ENCODE measurements at places on chromosomes 5 and 9.

GRCh38 chr5:42799668-42800114 lies 12.0 kb downstream of the SELENOP start:
- no peak for DNase-seq

- no peak for DNase-seq
These were observed 235.7 kb downstream of the HTR1A start for GRCh38 chr5:63726496-63726895.

DNA sequence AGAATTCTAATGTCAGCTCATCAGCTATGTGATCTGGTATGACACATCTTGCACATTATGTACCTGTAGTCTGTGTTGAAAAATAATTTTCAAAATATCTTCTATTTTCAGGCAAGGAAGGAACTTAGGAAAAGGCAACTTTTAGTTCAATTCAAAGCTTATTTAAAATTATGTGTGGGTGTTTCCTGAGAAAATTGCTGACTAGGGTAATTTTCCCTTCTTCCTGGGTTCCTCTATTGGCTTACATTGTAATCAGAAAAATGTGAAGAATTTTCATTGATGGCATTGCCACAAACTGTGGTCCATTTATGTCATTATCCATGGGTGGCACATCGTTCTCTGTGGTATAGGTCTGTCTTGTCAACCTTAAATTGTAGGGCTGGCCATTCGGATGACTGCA lies 328.7 kb upstream of the SGCD start:
- DNase-seq, result no peak

- no peak for DNase-seq
These were observed 122.5 kb downstream of the LHFPL2 start for GRCh38 chr5:78526049-78526525.

GRCh38 chr9:137444106-137444790 lies 3.1 kb upstream of the ENTPD8 start:
- no peak for DNase-seq

GRCh38 chr9:121992571-121993212 lies 100.4 kb downstream of the TTLL11 start:
- DNase-seq, result no peak

- no peak for DNase-seq
These were observed 154.3 kb downstream of the SPOCK1 start for GRCh38 chr5:137344723-137345322.

DNA sequence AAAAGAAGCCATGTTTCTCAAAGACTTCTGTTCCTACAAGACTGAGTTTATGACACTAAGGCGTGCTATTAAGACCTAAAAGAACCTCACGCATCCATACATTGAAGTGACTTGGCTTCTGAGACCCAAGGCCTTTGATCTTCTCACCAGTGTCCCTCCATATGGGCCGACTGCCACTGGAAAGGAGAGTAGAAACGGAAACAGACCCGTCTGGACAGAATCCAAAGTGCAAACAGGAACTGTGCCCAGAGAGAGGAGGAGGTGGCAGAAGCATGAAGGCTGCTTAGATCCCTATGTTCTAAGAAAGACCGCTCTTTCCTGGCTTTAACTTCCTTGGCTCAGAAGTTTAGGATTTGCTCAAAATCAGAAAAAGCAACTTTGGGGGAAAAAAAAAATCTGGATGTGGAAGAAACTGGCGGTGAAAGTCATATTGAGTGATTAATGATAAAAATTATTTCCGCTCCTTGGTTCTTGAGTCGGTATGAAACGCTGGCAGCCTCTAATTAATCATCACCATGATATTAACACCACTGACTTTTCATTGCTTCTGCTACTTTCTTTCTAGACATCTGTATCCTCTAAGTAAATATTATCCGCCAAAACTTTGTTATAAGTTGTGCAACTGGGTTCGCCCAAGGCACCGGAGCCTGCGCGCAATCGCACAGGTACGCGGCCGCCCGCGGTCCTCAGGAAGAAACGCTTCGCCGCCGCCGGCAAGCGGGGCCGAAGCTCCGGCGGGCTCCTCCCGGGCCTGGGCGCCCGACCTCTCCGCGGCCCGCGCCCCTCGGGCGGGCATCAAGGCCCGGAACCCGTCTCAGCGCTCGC lies 726 bp downstream of the DAP start:
- peak; percentile 79 for DNase-seq

DNA sequence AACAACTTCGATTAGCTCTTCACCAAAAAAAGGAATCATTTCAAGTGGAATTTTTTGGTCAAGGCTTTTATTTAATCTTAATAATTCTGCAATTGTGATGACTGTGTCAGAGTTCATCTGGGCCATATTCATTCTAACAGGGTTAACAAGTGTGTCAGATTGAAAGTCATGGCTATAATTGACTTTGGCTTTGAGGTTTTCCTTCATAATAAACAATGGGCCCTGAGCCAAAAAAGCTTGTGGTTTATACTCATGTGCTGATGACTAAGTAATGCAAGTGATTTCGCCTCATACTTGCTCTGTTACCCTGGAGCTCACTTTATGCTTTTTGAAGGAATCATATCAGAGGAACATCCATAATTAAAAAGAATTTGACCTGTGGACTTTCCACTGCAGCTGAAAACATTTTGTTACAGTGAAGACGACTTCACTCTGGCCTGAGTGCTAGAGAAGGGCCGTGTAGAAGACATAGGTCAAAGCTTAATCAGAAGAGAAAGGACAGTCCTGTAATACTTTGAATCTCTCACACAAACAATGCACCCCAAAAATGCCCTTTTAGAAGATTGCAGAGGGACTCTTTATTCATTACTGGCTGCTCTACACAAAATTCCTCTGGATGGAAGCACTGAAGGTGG lies 101.7 kb downstream of the GDNF start:
- no peak for DNase-seq

DNA sequence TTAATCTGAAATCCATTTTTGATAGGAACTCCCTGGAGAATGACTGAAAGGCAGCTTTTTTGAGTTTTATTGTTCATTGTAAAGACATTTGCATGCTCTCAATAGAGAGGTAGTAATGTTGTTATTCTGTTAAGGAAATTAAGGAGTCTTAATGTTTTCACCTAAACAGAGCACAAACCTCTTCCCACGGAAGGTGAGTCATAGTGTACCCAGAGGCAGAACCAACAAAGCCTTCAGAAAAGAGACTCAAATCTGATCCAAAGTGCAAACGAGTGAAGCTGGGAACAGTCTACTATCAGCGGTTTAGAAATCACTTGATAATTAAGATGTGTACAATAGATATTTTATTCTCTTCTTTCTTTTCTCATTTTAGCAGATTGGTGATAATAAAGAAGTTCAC lies 470.5 kb downstream of the PLK2 start:
- no peak for DNase-seq

- no peak for DNase-seq
These were observed 48.9 kb downstream of the NUDT12 start for GRCh38 chr5:103513701-103514100.

DNA sequence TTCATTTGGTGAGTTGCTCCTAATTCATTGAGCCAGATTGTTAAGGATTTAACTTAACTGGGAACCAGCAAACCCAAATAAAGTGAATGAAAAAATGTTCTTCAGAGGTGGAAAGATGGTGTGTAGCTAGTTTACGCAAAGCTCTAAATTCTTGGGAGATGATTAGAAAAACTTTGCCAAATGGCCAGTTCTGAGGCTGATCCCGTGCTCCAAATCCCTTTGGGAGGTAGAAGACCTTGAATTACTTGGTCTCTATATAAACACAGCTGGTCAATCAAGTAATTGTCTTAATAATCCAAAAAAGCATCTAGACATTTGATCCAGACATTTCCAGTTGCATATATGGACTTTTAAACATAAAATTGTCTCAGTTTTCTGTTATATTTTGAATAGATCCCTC lies 11.4 kb downstream of the ACTL7B start:
- no peak for DNase-seq

- no peak for DNase-seq
These were observed 24.7 kb upstream of the RASGEF1C start for GRCh38 chr5:180233729-180234128.

- DNase-seq, result no peak
These were observed 17.3 kb upstream of the DAP start for GRCh38 chr5:10778179-10778910.

DNA sequence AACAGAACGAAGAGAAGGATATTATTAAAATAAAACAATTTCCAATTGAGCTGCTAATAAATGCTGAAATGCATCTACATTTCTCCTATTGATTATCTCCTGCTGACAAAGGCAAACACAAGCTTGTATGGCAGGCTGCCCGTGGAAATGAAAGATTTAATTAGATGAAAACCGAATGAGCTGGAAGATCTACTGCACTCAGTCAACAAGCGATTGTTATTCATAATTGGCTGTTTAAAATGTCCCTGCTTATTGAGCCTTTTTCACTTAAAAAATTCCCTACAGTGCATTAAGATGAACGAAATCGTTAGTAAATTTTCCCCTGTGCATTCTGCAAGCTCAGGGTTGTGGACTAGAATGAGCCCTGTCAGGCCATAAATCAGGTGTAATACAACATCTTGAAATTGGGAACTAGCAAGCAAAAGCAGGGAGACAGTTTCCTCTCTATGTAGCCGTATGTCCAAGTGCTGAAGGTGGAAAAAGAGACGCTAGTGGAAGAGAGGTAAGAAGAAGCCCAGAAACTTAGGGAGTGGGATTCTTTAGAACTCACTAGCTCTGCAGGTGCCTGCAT lies 28.5 kb upstream of the KIF4B start:
- no peak for DNase-seq

GRCh38 chr5:134143944-134144941 lies 29.8 kb downstream of the TCF7 start:
- peak; percentile 40 for DNase-seq

GRCh38 chr5:150294551-150295071 lies 5.0 kb upstream of the CAMK2A start:
- peak; percentile 62 for DNase-seq

DNA sequence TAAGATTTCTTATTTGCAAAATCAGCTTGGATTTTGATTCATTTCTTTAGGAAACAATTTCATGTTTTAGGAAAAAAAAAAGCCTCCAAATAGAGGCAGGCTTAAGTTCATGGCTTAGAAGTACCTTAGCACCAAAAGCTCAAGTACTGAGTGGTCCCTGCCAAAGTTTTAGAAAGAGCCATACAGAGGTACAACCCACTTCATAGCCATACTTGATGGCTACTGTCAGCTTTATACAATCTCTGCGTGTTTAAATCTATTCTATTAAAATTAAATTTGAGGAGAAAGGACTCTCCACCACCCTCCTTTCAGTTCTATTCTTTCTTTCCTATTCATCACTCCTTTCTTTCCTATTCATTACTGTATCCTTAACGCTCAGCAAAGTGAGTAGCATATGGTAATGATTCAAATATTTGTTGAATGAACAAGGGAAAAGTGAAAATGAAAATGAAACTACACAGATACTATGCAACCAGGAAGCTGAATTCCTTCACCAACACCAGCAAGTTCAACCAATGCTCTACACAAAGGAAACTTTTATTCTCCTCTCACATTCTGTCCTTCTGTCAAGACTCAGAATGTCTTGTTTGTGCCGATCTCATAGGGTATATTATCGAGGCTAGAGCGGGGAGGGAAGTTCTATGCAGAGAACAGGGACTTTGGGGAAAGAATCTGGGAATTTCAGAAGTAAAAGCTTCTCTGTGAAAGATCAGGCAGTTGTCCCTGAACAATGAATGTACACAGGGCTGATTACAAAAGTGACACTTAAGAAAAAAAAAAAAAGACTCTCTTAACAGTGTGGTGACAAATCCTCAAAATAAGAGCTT lies 138.6 kb upstream of the SPEF2 start:
- no peak for DNase-seq

- DNase-seq, result no peak
These were observed 535.8 kb downstream of the CYLC2 start for GRCh38 chr9:103530934-103531333.

- DNase-seq, result no peak
These were observed 5.8 kb upstream of the SLC26A2 start for GRCh38 chr5:149954798-149955197.

DNA sequence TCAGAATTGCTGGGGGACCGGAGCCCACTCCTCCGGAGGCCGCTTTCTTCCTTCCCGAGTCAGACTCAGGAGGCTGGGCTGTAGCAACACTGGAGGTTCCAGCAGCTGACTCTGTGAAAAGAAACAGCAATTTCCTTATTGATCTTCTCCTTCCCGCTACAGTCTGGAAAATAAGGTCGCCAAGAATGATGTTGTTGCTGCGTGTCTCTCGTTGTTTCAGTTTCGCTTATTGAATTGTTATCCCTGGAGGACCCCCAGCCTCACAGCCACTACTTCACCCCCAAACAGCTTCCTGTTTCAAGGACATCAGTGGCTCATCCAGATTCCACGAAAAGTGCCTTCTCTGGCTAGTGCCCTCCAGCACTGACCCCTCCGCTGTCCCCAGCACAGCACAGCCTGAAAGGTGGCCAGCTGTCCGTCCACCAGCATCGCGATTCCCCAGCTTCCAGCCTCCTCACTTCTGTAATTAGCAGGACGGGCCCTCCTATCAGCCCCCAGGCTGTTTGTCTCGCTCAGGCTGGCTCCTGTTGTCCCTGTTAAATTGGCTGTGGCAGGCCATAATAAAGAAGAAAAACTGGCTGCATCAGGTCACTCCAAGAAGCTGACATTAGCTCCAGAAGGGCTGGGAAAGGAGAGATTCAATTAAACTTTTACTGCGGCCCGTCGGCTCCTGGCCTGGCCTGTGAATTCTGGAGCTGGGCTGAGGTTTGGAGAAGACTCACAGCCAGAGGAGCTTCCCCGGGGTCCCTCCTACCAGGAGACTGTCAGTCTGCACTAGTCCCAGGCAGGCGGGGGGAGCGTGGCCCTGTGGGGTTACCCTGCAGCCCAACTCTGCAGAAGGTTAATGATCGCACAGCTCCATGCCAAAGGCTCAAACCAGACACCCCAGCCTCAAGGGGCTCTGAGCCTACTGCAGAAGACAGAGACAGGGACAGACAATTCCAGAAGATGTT lies 40.5 kb downstream of the OLFM1 start:
- DNase-seq, result no peak

- no peak for DNase-seq
These were observed 381.9 kb upstream of the ZNF462 start for GRCh38 chr9:106481013-106481609.

- no peak for DNase-seq
These were observed 23.5 kb downstream of the RIGI start for GRCh38 chr9:32502464-32502863.

DNA sequence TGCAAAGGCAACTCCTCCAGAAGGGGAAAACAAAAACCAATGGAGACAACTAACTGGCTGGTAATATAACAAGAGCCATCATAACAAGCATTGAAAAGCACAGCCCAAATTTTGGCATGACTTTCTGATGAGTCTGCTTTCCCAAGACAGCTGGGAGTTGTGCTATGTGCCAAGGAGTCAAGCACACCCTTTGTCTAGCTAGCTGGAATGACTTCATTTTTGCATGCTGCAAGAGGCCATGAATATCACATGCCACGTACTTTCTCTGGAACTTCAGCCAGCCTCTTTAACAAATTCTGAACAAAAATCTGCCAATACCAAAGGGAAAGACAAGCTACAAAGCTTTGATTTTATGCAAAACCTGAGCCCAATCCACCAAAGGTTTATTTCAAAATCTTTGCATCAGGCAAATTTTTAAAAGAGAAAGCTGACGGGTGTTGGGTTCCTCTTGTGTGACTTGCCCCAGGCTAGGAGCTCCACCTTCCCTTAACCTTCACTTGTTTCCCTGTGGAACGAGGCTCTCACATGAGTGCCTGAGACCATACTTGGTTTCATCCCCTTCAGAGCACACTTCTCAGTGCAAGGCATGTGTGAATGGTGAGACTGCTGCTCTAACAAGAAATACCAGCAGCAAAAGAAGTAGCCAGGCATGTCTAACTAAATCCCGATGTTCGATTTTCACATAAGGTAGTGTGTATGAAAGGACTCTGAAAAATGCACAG lies 47.3 kb downstream of the S1PR3 start:
- DNase-seq, result no peak
